Stimulated activated naive CD4-positive, alpha-beta T cell treated with Interleukin-2 at 50 U/mL for 16 hours (primary cell): ENCODE measurements at places on chromosomes 4 and X.

DNA sequence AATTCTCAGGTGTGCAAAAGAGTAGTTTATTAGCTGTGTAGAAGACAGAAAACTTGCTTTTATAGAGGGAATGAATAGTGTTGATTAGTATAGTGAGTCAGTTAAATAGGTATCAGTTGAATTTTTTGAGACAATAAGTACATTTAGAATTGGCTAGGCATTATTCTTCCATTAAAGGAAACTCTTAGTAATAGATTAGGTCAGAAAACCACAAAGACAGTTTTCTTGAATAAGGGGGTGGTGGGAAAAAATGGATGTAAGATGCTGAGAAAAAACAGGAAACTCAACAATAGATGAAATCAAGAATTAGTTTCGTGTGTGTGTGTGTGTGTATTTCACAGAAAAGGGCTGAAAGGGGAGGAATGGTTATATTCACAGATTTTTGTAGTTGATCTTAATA is 16.8 kb downstream of the CD38 start:
- DNase-seq, result no peak

DNA sequence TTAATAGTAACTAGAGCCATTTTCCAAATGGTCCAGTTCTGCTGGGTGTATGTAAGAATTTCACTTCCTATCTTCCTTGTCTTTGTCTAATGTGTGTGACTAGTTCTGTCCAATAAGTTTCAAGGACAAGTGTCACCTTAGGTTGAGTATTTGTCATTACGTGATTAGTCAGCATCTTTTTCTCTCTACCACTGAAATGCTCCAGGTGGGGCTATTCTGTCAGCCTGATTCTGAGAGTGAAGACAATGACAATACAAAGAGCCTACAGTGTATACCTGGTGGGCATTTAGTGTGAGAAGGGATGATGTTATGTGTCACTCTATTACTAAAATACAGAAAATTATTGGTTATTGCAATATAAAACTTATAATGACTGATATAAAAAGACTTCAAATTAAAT is 876.3 kb downstream of the C4orf33 start:
- DNase-seq, result no peak

DNA sequence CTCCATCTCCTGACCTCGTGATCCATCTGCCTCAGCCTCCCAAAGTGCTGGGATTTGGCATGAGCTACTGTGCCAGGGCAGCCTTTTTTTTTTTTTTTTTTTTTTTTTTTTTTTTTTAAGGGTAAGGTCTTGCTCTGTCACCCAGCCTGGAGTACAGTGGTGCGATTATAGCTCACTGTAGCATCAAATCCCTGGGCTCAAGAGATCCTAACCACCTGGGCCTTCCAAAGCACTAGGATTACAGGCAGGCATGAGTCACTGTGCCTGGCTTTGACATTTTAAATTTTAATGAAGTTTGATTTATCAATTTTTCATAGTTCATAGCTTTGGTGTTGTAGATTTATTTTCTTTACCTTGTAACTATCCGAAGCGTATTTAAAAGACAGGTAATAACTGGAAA is 17.8 kb upstream of the OCIAD2 start:
- DNase-seq, result no peak

DNA sequence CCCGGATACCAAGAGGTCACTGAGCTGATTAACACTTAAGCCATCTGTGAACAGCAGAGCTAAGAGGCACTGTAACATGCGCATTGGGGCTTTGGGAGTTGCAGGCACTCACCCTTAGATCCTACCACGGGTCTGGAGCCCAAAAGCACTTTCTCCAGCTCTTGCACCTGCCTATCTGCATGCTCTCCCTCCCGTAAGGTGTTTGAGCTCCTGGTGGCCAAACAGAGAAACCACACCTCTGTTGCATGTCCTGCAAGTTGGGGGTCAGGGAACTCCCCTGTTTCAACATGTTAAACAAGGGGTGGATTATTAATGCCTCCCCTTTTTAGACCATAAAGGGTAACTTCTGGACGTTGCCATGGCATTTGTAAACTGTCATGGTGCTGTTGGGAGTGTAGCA is 49.8 kb downstream of the GYPA start:
- DNase-seq, result no peak

DNA sequence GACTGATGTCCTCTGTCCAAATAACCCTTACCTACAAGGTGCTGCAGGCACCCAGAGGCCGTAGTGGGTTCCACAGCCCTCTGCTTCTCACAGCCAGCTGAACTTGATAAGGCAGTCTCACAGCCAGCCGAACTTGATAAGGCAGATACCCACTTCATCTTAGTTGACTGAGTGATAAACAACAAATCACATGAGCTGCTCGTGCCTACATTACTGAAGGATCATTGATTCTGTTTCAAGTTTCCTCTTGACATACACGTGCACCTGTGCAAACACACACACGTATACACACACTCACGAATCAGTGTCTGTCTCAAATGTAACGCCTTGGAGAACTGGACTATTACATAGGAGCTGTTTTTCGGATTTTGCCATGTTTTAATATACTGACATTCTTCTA is 276.3 kb downstream of the DCTD start:
- no peak for DNase-seq

GRCh38 chr4:154329939-154330338 is 161.7 kb downstream of the DCHS2 start:
- DNase-seq, result no peak

GRCh38 chr4:6696611-6697010 is 2.9 kb downstream of the S100P start:
- no peak for DNase-seq

GRCh38 chrX:134186362-134187121 is 50.4 kb upstream of the CCDC160 start:
- peak; percentile 40 for DNase-seq

- DNase-seq, result no peak
Observed at GRCh38 chr4:89294573-89295269, 12.9 kb downstream of the GPRIN3 start.

GRCh38 chrX:633043-633984 is 2.7 kb downstream of the SHOX start:
- no peak for DNase-seq

DNA sequence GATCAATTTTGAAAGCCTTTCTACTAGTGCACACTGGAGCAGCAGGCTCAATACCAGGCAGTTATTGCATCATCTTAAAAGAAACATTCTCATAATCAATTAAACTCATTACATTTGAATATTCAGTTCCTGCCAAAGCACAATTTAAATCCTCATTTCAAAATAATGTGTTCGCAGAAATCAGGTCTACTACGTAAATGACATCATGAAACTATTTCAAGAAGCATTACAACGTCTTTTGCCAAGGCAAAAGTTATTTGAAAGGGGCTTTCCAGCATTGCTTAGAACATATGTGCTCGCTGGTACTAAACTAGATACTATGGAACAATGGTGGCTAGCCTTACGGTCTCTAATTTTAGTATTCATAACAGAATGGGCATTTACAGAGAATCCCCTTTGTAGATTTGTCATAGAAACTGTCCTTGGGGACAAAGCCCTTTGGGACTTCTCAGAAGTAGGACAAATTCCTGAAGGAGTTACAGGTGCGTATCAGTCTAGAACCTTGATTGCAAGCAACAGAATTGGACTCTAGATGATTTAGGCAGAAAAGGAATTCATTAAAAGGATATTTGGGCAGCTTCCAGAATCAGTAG is 27.6 kb upstream of the HUWE1 start:
- no peak for DNase-seq

GRCh38 chr4:148808416-148808815 is 366.2 kb upstream of the NR3C2 start:
- DNase-seq, result no peak

GRCh38 chrX:36803151-36803550 is 205.0 kb upstream of the FAM47C start:
- DNase-seq, result no peak

DNA sequence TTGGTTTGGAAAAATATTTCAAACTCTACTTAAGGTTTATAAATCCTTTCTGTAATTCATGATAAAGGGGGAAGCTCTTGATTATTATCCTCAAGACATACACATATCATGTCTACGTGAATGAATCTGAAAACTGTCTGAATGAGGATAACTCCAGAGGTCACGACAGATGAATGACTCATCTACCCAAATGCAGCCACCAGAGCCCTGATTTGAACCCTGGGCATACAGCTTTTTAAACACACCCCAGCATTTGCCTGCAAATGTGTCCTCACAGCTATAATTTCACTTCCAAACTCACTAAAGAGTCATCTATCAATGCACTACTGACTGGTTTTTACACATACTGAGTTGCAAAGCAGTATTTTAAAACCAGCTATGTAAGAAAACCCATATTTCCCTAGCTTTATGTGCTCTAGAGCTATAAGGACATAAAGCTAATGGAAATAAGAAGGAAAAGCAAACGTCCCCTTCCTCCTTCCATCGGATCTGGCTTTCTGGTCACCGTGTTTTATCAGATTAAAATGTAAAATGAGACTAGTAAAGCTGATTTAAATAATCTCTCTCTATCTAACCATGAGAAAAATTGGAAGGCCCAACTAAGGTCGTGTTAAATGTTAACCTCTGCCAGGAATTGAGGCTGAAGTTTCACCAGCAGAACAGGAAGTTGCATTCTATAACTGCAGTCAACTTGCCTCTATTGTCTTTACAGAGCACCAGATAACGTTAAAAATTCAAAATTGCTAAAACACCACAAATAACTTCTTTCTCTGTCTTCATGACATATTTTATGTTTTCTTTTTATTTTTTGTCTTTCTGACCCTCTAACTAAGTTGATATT is 63.1 kb upstream of the SPP1 start:
- no peak for DNase-seq

DNA sequence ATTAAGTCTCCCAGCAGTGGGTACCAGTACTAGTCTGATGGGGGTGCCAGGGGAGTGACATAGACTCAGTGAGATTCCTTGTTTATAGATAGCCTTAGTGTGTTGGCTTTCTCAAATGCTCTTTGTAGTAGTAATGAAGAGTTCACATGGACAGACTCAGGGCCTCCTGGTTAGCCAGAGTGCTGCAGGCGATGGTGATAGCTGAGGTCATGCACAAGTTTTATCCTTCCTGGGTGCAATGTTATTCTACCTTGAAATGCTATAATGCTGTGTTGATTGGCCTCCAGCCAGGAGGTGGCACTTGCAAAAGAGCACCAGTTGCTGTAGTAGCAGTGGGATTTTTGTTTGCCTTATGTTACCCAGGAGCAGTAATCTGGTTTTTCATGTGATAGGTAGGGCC is 35.5 kb upstream of the ADH4 start:
- no peak for DNase-seq

- no peak for DNase-seq
Observed at GRCh38 chr4:89739311-89739988, 97.5 kb downstream of the SNCA start.

- DNase-seq, result no peak
Observed at GRCh38 chr4:14568351-14568750, 433.9 kb upstream of the CPEB2 start.

- DNase-seq, result no peak
Observed at GRCh38 chr4:184324939-184325477, 107.3 kb upstream of the ENPP6 start.

DNA sequence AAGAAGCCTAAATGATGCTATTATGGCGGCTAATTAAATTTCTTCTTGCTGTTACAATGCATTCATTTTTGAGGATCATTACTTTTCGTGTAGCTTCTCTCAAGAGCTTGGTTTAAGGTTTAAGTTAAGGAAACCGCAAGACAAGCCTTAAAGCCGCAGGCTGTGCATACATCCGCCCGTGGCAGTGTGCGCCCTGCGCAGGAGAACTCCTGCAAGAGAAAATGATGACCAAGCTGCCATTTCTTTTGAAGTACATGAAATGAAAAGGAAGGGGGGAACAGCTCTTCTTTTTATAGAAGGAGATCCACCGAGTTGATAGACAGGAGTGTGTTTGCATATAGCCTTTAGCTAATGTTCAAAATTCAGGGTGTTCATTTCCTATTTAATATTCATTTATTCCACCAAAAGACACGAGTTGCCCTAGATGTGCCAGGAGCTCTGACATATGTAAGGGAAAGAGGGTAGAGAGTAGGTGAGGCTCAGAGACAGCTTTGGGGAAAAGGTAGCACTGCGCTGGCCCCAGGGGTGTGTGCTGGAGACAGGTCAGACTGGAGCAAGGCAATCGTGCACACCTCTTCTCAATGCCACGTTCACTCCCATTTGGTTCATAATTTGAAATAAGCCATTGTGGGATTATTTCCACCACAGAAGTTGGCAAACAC is 112.1 kb upstream of the LDB2 start:
- no peak for DNase-seq
